ENCODE measurements at places on chromosomes 11 and 22. TPM values are rescaled to one million over a fixed set of nuclear protein-coding genes. Genes with fewer than 3 reads are reported as not detected.

- no peak for DNase-seq
Measured at GRCh38 chr11:126167488-126167887, 44.0 kb downstream of the RPUSD4 start.

Gene ISX
- not detected for polyA plus RNA-seq

- no peak for DNase-seq
Measured at GRCh38 chr11:86931548-86932258, 23.5 kb downstream of the FZD4 start.

DNA sequence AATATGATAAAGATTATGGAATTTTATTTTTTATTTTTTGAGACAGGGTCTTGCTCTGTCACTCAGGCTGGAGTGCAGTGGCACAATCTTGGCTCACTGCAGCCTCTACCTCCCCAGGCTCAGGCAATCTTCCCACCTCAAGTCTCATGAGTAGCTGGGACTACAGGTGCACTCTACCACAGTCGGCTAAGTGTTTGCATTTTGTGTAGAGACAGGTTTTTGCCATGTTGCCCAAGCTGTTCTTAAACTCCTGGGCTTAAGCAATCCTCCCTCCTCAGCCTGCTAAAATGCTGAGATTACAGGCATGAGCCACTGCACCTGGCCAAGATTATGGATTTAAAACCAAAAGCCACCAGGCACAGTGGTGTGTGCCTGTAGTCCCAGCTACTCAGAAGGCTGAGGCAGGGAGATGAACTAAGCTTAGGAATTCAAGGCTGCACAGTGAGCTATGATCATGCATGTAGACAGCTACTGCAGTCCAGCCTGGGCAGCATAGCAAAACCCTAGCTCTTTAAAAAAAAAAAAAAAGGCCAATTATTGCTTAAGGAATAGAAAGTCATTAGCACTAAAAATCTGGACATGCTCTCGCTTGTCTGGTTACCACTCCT is 20.2 kb upstream of the CCND1 start:
- DNase-seq: no peak

- no peak for DNase-seq
Measured at GRCh38 chr11:118604566-118604965, 2.8 kb upstream of the PHLDB1 start.

GRCh38 chr11:63838150-63838677 is 696 bp upstream of the MARK2 start:
- DNase-seq: no peak

Gene IL18
- polyA plus RNA-seq: 3.3 TPM

All from liver (tissue), 10 donors.